Tongue (tissue), 3 donors: ENCODE measurements at places on chromosomes 11 and 22. TPM values are rescaled to one million over a fixed set of nuclear protein-coding genes. Genes with fewer than 3 reads are reported as not detected.

GPHA2 gene
- not detected for total RNA-seq

CDPF1 gene
- total RNA-seq, result 20.9 TPM

MIOX gene
- total RNA-seq, result not detected

C11orf42 gene
- total RNA-seq, result not detected

ALDH3B2 gene
- 3.3 TPM for total RNA-seq

TSSK2 gene
- not detected for total RNA-seq

POU2AF2 gene
- 0.41 TPM for total RNA-seq

OR5B3 gene
- not detected for total RNA-seq

CREB3L1 gene
- 11.1 TPM for total RNA-seq

TRPM5 gene
- total RNA-seq, result 0.41 TPM

RCE1 gene
- 14.7 TPM for total RNA-seq

CADM1 gene
- total RNA-seq, result 53.1 TPM

OR52N2 gene
- not detected for total RNA-seq

MMP27 gene
- 1.6 TPM for total RNA-seq

DNA sequence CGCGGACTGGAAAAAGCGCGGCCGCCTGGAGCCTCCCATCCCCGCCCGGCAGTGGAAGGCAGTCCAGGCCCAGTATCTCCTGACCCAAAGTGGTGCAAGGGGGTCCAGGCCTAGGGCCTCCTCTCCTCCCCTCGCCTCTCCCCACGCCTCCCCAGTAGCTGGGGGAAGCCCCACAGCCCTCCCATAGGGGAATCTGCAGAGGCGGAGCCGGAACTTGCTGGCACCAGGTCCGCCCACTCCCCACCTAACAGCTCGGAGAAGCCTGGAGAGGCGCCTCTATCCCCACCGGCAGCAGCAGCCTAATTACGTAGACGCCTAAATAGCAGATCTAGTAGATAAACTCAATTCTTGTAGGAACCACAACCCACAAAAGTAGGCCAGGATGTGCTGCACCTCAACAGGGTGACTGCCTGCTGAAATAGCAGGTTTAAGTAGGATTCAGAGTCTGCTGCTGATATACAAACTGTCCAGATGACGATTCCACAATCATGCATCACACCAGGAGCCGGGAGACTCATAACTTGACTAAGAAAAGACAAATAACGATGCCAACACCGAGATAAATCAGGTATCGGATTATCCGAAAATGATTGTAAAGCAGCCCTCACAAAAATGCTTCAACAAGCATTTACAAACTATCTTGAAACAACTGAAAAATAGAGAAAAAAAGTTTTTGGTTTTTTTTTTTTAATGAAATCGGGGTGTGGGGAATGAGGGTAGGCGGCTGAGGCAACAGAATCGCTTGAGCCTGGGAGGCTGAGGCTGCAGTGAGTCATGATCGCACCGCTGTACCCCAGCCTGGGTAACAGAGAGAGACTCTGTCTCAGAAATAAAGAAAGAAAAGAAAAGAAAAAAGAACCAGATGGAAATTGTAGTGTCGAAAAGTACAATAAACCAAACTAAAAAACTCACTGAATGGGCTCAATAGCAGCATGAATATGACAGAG, 11.4 kb upstream of the BRD1 start:
- DNase-seq, result no peak

- no peak for DNase-seq
Observed at GRCh38 chr11:26780376-26781085, 58.7 kb upstream of the SLC5A12 start.

DNA sequence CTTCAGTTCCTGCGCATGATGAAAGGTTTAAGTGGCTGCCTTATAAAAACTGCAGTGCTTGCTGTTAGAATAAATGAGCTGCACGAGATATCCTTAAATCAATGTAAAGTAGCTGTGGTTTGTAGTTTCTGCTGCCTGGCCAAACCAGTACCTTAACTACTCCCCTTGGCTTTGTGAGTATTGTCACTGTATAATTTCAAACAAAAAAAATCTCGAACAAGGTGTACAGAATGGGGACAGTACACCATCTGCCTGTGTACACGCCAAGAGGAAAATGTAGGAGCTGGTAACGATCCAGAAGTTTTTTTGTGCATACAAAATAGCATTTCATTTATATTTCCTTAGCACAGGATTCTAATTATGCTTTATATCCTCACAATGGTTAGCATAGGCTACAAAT, 20.6 kb upstream of the NDUFC2 start:
- DNase-seq, result no peak

GRCh38 chr11:83004746-83005556, 66.7 kb downstream of the RAB30 start:
- no peak for DNase-seq

GRCh38 chr22:50319503-50319951, 7.3 kb downstream of the DENND6B start:
- no peak for DNase-seq

GRCh38 chr11:122663764-122664163, 8.2 kb downstream of the UBASH3B start:
- peak; percentile 39 for DNase-seq

GRCh38 chr11:112836256-112836602, 125.0 kb upstream of the NCAM1 start:
- DNase-seq, result no peak

DNA sequence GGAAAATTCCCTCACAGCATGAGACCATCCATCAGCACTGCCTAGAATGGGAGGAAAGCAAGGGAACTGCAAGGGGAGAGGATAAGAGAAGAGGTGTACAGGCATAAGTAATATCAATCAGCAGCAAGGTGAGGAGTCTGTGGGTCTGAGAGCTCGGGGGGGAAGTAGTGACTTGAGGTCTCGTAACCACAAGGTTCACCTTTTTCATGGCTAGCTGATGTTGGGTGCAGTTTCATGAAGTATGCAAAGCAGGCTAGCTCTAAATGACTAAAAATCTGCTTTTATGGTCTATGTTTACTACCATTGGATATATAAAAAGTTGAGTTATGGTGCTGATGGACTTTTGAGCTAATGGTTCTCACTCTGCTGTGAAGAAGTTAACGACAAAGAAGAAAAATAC, 35.8 kb downstream of the OR4C6 start:
- no peak for DNase-seq

DNA sequence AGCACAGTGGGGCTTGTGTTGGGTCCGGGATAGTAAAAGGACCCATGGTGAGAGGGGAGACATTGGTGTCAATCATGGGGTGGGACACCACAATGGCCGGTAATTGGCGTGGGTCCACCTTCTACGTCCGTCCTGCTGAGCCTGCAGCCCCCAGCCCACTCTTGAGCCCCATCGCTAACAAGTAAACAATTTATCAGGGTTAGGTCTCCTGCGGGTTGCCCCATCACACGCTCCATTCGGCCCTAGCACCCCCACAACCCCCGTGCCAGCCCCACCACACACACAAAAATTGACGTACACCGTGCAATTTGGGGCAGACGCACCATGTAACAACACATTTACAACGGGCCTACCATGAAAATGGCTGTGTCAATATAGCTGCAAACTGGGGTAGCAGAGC, 86.5 kb upstream of the HTATIP2 start:
- peak; percentile 23 for DNase-seq

GRCh38 chr11:113994077-113994954, 19.4 kb downstream of the HTR3A start:
- peak; percentile 53 for DNase-seq

- no peak for DNase-seq
Observed at GRCh38 chr11:65595543-65596281, at the start of gene KCNK7. Gene KCNK7, minus strand, starts transcription at chr11:65595800. Its CDS starts 28 bp downstream, at chr11:65595772.

GRCh38 chr11:68550485-68550817, 89.9 kb downstream of the PPP6R3 start:
- DNase-seq, result no peak

- no peak for DNase-seq
Observed at GRCh38 chr11:78666675-78667160, 92.1 kb upstream of the NARS2 start.

DNA sequence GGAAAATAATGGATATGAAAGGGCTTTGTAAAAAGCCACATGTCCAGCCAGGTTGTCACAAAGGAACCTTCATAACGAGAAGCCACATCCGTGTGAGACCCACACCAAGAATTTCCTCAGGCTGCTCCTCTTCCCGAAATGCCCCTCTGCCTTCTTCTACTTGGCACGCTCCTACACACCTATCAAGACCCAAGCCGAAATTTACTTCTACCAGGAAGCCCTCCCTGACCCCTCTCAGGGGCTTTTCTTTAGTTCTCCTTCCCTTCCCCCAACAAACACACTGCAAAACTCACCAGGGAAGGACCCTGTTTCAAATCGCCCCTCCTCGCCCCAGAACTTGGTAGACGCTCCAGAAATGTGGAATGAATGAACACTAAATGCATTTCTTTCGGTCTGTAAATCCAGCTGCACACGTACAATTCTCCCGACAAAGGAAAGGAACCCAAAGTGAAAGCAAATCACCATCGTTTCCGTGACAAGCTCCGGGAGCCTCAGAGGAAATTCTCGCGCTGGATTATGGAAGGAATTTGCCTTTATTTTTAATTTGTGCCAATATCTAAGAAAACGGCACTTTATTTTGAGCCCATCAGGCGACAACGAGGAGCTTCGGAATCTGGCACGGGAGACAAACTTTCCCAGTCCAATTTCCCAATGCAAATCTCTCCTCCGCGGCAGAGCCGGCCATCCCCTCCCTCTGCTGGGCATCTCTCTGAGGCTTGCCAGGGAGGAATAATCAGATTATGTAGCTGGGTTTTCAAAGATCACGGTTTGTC, 13.2 kb upstream of the SHISAL1 start:
- peak; percentile 78 for DNase-seq

DNA sequence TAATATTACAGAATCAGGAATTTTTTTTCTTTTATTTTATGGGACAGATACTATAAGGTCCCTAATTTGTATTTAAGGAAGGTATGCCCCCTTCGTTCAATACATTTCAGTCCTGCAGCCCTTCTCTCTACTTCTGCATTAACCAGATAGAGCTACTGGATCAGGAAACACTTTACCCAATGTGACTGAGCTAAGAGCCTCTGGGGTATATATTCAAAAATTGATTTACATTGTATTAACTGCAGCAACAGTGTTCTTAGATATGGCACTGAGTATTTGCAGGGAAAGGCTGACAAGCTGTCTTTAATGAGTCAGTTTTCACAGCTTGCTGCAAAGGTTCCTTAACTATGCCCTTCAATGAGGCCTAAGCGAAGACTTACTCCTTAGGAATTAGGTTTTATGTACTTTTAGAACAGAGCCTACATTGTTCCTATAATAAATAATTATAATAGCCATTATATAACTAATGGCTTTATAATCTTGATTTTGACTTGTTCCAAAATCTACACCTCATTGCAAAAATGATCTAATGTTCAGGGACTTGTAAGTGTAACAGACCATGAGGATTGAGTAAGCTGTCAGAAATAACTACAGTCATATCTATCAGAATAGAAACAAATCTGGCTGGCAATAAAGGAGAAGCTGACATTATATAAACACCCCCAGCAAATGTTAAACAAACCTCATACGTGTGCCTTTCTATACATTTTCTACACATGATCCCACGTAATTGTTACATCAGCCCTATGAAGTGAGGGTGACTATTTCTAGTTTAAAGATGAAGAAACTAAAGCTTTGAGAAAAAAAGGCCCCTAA, 55.0 kb downstream of the DDI1 start:
- DNase-seq, result peak; percentile 9

- peak; percentile 89 for DNase-seq
Observed at GRCh38 chr22:39236321-39237317, 8.2 kb downstream of the PDGFB start.

- peak; percentile 98 for DNase-seq
Observed at GRCh38 chr11:17276236-17277023, at the start of gene NUCB2. Gene NUCB2, plus strand, starts transcription at chr11:17276739. Its CDS starts 18,585 bp downstream, at chr11:17295324.

DNA sequence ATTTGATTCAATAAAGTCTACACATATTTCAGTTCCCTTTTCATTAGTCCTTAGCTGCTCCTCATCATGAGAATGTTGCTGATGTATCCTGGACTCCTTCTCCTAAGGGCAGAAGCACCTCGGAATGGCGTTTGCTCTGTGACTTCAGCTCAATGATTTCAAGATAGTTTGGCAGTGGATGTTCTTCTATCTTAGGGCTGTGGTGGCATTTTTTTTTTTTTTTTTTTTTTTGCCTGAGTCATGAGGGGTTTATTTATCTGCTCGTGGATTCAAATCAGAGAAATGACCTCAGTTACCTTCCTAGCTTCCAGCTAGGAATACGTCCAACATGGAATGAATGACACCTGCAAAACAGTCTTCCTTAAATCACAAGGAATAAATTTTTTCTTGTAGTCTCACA, 220.0 kb upstream of the ZBED5 start:
- no peak for DNase-seq

GRCh38 chr11:130629039-130629438, 180.6 kb downstream of the ADAMTS15 start:
- DNase-seq, result no peak

DNA sequence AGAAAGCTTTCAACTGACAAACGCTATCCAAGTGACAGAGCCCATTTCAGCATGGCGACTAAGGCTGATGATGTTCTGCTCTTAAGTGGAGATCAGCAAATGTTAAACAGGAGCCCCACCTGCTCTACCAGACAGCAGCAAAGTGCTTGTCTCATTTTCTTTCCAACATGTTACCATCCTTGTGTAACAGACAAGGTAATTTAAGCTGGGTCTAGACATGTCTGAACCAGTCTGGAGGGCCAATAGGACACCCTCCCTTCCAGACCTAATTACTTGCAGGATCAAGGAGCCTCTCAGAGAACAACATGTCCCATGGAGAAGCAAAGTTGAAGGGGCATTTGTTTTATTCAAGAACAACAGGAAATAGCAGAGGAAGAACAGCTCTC, 3.9 kb upstream of the LMO2 start:
- peak; percentile 33 for DNase-seq

DNA sequence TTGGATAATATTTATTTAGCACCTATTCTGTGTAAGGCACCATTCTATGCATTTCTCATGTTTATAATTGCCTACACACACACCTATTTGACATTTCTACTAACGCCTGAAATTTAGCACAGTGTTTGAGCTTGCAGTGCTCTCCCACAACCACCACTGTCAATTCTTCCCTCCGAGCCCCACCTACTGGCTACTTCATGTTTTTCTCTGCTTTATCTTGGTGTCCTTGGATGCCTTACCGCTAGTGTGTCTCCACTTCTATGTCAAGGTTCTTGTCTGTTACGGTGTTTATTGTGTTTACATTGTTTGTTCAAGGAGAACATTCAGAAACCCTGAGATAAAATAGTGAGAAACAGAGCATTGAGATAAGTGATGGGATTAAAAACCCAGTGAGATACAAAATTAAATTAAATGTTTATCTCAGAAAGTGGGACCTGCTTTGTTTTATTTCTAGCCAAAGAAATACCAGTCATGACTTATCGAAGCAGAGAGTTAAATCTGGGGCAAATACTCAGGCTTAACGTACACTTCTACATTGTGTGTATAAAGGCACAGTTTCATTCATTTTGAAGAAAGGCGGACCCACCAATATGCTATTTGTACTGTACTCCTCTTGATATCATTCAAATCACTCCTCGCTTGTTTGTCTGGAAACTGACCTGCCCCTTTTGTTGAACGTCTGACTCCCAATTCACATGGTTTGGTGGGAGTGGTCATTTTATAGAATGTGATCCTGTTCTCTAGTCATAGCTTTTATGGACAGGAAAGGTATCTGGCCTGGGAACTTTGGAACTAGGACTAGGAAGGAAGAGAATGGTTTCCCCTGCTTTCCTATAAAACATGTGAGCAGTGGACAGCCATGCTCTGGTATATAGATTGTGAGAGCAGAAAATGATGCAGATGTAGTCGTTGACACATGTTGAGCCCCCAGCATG, 39.2 kb upstream of the SLC36A4 start:
- DNase-seq, result peak; percentile 57
